ENCODE measurements at places on chromosomes 16 and 17.

DNA sequence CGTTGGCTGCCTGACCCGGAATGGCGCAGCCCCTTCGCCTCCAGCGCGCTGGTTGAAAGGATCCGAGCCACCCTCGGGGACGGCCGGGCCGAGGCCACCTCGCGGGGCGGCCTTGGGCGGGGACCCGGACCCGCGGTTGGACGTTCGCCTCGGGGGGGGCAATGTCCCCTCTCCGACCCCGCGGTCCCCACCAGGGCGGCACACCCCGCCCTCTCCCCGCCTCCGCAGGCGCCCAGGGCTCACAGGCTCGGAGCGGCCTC is 1.0 kb upstream of the SOX8 start:
- no peak for DNase-seq

- no peak for DNase-seq
These were observed 2.1 kb downstream of the SSTR2 start for GRCh38 chr17:73166731-73167581.

- DNase-seq = no peak
These were observed 11.8 kb downstream of the PRCD start for GRCh38 chr17:76551685-76552084.

DNA sequence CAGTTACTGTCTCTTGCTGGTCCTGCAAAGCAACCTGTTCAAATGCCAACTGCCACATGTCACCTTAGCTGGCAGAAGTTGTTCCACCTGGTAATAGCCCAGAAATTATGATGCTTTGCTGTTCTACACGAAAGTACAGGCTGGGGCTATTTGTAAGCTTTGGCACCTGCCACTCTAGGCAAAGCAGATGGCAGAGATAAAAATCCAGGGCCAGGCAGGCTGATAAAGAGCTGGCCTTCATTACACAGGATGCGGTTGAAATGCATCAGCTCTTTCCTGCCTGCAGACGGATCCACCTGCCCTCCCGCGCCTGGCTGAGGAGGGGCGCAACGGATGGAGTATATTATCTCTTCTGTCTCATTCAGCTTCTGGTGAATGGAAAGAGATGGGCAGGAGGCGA is 29.3 kb upstream of the KDM8 start:
- DNase-seq = peak; percentile 60

GRCh38 chr16:66205287-66206231 is 160.9 kb upstream of the CDH5 start:
- DNase-seq = peak; percentile 7

DNA sequence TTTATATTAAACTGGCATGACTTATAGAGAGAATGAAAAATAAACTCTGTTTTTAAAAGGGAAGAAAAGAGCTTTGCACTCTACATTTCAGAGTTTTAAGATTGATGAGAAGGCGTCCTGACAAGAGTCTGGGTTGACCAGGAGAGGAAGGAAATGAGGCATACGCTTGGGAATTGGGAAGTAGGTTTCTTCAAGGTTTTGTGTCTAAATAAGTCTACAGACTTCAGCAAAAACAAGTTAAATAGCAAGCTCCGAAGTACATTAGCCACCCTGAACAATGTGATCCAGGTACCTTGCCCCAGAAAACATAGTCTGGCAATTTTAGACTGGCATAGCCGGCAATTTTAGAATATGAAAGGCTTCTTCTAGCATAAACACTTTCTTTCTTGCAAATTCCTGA is 28.5 kb upstream of the CCDC182 start:
- no peak for DNase-seq

DNA sequence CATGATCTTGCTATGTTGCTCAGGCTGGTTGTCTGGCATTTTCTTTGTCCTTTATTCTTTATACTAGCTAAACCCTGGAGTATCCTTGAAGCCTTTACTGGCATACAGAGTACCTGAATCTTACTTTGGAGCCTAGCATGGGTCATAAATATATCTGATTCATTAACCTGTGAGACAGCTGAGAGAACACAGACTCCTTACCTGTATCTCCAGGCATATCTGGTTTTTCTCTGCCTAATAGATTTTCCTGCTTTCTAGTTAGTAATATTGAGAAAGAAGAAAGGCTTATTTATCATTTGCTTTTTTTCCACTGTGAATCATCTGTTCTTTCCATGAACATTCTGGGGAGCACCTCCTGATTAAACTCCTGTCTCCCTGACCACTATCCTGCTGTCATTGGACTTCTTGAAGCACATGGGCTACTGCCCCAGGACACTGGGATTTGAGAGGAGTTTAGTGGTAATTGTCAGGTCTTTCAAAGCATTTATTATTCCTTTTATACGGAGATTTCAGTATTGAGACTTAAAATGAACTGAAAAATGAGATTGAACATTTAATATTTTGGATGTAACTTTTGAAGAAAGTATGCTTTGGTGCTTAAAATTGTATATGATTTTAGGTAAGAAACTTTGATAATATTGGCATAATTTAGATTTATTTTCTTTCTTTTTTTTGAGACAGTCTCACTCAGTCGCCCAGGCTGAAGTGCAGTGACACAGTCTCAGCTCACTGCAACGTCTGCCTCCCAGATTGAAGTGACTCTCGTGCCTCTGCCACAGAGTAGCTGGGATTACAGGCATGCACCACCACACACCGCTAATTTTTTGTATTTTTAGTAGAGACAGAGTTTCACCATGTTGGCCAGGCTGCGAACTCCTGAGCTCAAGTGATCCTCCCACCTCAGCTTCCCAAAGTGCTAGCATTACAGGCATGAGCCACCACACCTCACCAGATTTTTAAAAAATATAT is 8.6 kb downstream of the PDP2 start:
- DNase-seq = no peak

GRCh38 chr16:63938661-63939060 is 1183.2 kb downstream of the CDH11 start:
- DNase-seq = no peak

DNA sequence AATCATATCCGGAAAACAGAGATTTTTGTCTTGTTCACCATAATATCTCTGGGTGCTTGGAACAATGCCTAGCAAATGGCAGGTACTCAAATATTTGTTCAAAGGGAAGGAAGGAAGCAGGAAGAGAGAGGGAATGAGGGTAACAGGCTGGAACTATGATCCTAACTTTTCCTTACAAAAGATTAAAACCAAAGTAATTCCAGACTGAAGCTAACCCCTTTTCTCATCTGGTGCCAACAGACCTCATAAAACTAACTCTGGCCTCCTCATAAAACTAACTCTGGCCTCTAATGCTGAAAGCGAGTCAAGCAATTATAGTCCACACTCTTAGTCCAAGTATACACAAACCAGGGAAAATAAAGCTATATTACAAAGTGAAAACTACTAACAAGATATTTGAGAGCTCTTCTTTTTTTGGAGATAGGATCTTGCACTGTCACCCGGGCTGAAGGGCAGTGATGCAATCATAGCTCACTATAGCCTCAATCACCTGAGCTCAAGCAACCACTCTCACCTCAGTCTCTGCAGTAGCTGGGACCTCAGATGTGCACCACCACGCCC is 84.6 kb downstream of the KANSL1 start:
- no peak for DNase-seq
